AML-193 (cell line): ENCODE measurements at places on chromosomes 2 and 18.
A peak's percentile ranks its signal among the peaks of the same experiment; 100 is the strongest.

DNA sequence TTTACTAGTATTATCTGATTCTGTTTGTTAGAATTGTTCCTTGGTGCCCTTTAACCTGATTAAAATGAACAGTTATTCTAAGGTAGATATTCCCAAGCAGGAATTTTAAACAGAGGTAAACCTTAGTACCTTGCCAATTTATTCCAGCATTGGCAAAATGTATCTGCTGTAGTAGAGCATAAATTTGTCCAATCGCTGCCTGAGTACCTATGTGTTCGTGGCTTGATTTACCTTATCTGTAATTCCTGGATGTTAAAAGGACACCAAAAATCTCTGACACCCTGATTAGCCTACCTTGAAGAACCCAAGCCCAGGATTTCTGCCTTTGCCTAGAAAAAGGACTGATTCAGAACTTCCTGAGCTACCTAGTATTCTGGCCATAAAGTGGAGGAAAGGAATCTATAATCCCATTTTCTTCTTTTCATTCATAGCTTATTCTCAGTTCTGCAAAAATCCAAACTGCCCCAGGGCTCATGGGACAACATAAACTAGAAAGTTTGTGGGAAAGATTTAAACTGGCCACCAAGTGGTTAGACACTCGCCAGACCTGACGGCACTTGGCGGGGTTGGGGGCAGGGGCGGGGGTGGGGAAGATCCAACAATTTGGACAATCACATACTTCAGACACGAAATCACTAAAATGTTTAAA, 16.2 kb upstream of the ZCCHC2 start:
- no peak for DNase-seq

DNA sequence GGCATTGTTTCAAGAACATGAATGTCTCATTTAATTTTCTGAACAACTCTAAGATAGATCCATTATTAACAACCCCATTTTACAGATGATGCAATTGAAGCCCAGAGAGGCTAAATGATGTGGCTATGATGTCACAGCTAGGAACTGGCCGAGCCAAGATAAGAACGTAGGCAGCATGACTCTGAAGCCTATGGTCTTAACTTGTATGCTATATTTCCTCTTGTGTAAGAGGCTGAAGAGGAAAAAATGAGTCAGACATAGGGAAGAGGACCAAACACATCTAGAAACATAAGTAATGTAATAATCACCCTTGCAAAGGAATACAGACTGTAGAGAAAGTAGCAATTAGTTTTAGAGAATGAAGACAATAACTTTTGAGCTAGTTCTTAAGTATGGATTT, 416.8 kb downstream of the FIGN start:
- no peak for DNase-seq

DNA sequence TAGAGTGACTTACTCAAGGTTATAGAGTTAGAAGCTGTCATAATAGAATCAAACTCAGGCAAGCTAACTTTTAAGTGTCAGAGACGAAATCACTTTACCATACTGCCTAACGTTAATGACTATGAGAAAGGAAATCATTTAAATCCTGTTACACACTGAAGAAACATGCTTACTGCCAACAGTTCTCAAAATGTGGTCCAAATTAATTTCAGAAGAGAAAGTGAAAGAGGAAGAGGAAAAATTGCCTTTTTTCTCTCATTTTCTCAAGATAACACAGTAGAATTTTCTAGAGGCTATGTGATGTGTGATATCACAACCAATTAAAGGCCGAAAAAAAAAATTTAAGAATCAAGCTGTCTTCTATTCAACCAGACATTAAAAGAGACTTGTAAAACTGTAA, 1362.7 kb upstream of the CHAC2 start:
- DNase-seq: no peak

DNA sequence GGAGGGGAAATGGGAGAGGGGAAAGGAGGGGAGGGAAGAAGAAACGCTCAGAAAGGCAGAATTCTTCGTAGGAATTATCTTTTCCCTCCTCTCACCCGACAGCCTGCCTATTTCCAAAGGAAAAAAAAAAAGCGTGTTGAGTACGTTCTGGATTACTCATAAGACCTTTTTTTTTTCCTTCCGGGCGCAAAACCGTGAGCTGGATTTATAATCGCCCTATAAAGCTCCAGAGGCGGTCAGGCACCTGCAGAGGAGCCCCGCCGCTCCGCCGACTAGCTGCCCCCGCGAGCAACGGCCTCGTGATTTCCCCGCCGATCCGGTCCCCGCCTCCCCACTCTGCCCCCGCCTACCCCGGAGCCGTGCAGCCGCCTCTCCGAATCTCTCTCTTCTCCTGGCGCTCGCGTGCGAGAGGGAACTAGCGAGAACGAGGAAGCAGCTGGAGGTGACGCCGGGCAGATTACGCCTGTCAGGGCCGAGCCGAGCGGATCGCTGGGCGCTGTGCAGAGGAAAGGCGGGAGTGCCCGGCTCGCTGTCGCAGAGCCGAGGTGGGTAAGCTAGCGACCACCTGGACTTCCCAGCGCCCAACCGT, at the start of gene GAD1:
TSS of gene GAD1 (plus strand) at position 384 of the 589 bp plus-strand sequence. CDS start 1,705 bp downstream, outside the sequence.
- peak; percentile 86 for DNase-seq

DNA sequence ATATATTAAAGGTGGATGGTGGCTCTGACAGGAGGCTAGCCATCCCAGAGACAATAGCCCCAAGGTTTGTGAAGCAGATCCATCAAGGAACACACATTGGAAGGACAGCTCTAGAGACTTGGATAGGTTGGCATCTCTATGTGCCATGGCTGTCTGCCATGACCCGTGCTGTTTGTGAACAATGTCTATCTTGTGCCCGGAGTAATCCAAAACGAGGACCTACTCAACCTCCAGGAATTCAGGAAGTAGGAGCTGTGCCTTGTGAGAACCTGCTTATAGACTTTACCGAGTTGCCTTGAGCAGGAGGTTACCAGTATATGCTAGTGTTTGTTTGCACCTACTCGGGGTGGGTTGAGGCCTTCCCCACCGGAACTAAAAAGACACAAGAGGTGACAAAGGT, 43.1 kb upstream of the SELENOI start:
- DNase-seq: no peak

DNA sequence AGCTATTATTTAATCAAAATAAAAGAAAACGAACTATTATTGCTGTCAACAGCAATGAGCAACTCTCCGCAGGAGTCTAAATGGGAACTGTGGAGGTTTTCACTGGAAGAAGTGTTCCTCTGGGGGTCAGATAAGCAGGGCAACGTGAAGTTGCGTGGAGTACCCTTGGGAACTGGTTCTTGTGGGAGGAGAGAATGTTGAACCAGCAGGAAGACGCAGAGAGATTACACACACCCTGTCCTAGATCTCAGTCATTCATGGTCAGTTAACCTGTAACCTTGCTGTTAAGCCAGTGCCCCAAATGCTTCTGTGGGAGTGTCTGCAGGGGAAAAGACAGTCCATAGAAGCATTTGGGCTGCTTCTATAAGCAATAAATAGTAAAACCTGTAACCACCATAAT, 20.4 kb upstream of the CABLES1 start:
- no peak for DNase-seq

DNA sequence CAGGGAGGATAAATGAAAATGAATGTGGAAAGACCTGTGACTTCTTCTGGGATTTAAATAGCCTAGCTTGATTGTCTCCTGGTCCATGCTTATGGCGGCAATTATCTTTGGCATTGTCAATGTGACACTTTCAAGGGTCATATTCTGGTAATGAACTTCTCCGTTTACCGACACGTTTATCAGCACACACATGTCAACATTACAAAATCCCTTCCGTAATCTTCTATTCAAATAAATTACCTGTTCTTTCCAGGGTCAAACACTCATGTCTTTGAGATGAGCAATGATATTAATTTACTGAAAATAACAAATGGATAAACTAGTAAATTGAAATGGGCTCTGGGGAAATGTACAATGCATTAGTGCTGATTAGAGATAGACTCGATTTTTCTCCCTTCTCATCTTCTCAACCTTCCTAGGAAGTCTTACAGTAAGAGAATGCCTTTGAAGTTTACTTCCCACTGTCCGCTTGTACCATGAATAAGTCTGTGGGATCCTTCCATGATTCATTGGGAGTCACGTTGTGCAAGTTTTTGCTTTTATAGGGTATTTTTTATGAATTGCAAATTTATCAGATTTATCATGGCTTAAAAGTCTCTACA, 646.3 kb upstream of the LRATD1 start:
- no peak for DNase-seq

DNA sequence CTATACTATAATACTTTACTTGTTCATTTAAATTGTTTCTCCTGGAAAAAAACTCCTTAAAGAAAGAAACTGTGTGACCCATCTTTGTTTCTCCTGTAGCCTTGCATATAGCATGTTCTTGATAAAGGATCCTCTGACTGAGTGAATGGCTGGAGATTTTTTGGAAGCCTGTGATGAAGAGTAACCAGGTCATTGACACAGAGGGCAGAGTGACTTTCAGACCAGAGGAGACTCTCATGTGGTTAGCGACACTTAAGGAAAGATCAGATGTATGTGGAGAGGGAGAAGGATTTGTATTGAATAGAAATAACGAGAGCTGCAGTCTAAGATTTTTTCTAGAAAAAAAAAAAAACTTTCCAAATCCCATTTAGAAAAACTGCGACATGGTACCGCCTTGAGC, 85.5 kb downstream of the TRIM43 start:
- DNase-seq: no peak

DNA sequence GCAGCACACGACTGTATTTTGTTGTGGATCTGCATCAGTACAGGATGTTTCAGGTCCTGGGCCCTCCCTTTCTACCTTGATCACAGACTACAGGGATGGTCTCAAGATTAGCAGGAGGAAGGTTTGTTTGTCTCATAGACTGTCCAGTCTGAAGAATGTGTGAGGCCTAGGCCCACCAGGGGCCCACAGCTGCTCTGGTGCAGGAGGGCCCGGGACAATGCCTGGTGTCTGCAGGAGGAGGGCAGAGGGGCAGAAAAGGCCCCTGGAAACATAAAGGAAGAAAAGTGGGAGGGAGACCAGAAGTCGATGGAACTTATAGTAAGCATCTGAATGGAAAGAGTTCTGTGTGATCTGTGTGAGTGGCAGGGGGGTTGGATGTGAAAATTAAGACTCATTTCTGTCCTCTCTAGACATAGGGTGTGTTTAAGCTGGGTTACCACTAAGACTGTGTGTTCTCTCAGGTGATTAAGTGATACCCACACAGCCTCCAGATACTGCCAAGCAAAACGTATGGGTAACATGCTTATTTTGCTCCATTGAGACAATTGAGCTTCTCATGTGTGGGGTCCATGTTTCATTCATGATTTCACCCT, 33.4 kb upstream of the LPIN2 start:
- DNase-seq: no peak

- DNase-seq: no peak
Measured at GRCh38 chr2:38194751-38195150, 118.8 kb upstream of the CYP1B1 start.

DNA sequence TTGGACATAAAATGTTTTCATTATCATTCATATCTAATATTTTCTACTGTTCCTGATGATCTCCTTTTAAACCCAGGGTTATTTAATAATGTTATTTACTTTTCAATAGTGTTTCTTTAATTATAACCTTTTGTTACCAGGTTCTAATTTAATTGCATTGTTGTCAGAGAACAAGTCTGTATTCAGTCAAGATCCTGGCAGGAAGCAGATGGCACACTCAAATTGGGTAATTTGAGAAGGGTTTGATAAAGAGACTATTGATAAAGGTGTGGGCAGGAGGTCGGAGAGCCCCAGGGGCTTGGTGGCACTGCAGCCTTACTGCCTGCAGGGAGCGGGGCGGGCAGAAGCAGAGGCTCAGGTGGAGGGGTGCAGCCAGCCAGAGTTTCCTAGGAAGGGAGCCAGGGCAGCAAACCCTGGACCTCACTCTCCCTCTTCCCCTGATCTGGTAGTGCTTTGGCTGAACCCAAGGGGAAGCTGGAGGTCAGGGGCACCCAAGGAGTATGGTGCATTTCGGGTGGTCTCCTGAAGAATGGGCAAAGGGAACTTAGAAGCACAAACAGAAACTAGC, 2.3 kb upstream of the KIF1A start:
- no peak for DNase-seq
